Left ventricle myocardium inferior (tissue), 1 donor: ENCODE measurements at places on chromosomes 7 and 10.

DNA sequence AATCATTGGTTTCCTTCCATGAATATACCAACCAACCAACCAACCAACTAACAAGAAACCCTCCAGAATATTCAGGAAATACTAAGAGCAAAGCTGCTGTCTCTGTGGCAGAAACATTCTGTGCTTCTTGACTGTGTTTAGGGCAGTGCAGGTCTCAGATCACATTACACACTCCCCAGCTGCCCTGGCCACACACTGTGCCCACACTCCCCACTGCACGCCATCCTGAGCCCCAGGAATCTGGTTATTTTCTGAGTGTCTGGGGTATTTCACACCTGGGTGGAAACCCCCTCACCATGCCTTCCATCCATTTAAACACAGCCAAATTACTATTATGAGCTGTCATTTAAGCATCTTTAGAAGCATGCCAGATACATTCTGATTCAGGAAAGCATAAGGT lies 183.7 kb upstream of the ANK3 start:
- DNase-seq, result no peak
- peak overlapping the region; percentile 70 for H3K27ac ChIP-seq
- no peaks in the 10 kb centered on the region for H3K36me3 ChIP-seq
- H3K27me3 ChIP-seq, result no peaks in the 10 kb centered on the region
- H3K4me3 ChIP-seq, result peak overlapping the region; percentile 63

DNA sequence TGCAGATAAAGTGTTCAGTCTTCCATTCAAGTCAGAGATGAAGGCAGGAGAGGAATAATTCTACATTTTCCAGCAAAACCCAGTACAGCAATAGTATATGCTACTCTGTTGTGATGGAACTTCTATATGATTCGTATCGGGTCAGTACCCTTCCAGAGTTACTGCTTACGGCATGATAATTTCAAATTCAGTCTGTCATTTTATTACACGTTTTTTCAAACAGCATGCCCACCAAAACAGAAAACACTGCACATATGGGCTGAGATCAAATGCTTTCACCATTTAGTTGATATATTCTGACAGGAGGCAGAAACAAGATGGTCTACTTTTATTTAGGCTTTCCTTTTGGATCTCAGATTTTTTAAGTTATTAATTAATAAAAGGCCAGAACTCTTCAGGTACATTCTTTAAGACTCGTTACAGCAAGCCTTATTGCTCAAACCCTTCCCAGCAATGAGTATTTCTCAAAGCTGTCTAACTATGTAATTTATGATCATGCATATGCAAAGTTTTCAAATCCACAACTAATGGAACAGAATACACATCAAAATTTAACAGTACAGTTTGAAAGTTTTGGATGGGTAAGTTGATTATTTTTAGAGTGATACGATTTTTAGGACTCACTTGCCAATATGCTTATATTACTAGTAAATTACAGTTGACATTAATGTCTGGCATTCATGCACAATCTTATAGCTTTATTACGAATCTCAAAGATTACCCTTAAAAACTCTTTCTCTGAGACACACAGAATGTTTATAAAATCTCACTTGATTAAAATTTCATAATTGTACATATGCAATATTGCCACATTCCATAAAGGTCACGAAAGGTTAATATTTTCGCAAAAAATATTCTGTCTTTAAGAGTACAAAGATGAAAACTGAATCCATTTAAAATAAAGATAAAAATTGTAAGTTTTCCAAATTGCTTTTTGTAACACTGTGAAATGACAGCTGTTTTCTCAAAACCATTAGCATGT lies 91.0 kb downstream of the ANK3 start:
- H3K27ac ChIP-seq, result peak overlapping the region; percentile 88
- DNase-seq, result no peak
- H3K27me3 ChIP-seq, result no peaks in the 10 kb centered on the region
- peak overlapping the region; percentile 66 for H3K4me3 ChIP-seq
- H3K36me3 ChIP-seq, result no peaks in the 10 kb centered on the region

DNA sequence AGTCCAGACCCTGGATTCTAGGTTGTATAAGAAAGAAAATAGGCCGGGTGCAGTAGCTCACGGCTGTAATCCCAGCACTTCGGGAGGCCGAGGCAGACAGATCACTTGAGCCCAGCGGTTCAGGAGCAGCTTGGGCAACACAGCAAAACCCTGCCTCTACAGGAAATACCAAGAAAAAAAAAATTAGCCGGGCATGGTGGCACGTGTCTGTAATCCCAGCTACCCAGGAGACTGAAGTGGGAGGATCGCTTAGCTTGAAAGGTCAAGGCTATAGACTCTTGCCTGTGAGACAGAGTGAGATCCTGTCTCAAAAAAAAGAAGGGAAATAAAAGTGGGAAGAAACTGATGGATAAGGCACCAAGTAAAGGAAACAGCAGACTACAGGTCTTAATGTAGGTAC lies 287.9 kb upstream of the KLF14 start:
- peaks cover 77% of the 10 kb centered on the region for H3K4me1 ChIP-seq
- H3K36me3 ChIP-seq, result peaks cover 10% of the 10 kb centered on the region
- no peaks in the 10 kb centered on the region for H3K27me3 ChIP-seq

GRCh38 chr10:103812432-103812831 lies 42.9 kb downstream of the SH3PXD2A start:
- no peaks in the 10 kb centered on the region for H3K36me3 ChIP-seq
- no peaks in the 10 kb centered on the region for H3K27me3 ChIP-seq
- peaks cover 57% of the 10 kb centered on the region for H3K4me1 ChIP-seq

GRCh38 chr7:13920053-13920697 lies 69.3 kb downstream of the ETV1 start:
- H3K4me3 ChIP-seq, result no peak overlapping the region
- H3K36me3 ChIP-seq, result no peaks in the 10 kb centered on the region
- no peak for DNase-seq
- peak overlapping the region; percentile 45 for H3K27ac ChIP-seq
- peaks cover 9% of the 10 kb centered on the region for H3K4me1 ChIP-seq

- no peak overlapping the region for H3K27ac ChIP-seq
- no peaks in the 10 kb centered on the region for H3K27me3 ChIP-seq
- no peak overlapping the region for H3K4me3 ChIP-seq
- no peaks in the 10 kb centered on the region for H3K4me1 ChIP-seq
Measured at GRCh38 chr7:117970801-117971200, 97.6 kb upstream of the CTTNBP2 start.

DNA sequence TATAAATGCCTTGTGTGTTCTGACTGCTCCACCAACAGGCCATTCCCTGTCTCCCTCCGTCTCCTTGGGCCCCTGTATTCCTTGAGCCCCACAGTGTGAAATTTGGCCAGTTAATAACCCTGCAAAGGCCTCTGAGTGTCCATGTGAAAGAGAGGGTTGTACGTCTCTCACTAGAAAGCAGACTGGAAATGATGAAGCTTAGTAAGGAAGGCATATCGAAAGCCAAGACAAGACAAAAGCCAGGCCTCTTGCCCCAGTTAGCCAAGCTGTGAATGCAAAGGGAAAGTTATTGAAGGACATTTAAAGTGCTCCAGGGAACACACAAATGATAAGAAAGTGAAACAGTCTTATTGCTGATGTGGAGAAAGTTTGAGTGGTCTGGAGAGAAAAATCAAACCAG lies 680.2 kb downstream of the SDK1 start:
- H3K4me3 ChIP-seq, result no peak overlapping the region
- H3K4me1 ChIP-seq, result no peaks in the 10 kb centered on the region
- DNase-seq, result no peak
- H3K36me3 ChIP-seq, result no peaks in the 10 kb centered on the region
- no peaks in the 10 kb centered on the region for H3K27me3 ChIP-seq

DNA sequence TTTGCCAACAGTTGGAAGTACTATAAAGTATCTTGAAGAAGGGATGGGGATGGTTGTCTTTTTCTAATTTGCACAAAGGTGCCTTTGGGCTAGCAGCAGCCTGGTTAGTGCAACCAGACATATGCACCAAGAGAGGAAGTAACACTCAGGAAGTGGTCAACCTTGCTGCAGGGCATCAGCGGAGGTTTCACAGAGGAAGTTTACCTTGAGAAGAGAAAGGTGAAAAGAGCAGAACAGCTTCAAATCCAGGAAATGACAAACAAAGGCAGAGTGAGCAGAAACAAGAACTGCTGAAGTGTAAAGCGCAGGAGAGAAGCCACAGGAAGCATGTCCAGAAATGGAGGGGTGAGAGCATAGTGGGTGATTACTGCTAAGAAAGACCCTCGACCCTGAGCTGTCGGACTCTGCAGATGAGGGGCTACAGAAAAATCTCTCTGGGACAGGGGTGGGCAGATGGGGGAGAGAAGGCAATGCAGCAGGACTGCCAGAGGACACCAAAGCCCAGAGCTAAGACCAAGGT lies 66.9 kb downstream of the STK17A start:
- H3K36me3 ChIP-seq, result no peaks in the 10 kb centered on the region
- H3K4me1 ChIP-seq, result peaks cover 75% of the 10 kb centered on the region
- H3K27me3 ChIP-seq, result no peaks in the 10 kb centered on the region
- H3K27ac ChIP-seq, result peak overlapping the region; percentile 93

DNA sequence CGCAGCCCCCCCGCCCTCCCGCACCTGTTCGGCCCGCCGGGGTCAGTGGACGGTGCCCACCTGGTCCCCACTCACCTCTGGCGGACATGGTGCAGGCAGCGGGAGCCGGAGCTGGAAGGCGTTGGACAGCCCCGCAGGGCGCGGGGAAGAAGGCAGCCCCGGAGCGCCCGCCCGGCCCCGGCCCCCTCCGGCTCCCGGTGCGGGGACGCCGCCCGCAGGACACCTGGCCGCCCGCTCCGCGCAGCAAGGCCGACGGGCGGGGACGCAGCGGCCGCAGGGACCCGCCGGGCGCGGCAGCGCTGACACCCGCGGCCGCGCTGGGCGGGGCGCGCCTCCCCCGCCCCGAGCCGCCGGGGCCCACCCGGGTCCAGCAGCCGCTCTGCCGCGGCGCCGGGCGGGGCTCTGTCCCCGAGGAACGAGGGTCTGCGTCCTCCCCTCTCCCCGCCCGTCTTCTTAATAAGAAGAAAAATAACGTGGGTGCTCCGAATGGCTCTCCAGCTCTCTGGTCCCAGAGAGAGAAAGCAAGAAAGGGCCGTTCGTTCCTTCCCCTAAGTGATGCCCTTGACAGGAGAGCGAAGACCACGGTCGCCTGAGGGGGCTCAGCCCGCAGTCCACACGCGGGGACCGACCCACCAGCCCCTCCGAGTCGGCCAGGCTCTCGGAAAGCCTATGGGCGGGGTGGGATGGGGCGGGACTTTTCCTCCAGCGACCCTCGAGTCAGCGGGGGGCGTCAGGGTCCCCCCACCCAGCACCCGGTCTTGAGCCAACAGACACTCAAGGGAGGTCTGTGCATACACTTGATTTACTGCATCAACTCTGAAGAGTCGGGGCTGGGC lies 53.4 kb upstream of the FHIP2A start:
- peak overlapping the region; percentile 93 for H3K27ac ChIP-seq
- no peaks in the 10 kb centered on the region for H3K36me3 ChIP-seq
- peak overlapping the region; percentile 85 for H3K4me3 ChIP-seq

DNA sequence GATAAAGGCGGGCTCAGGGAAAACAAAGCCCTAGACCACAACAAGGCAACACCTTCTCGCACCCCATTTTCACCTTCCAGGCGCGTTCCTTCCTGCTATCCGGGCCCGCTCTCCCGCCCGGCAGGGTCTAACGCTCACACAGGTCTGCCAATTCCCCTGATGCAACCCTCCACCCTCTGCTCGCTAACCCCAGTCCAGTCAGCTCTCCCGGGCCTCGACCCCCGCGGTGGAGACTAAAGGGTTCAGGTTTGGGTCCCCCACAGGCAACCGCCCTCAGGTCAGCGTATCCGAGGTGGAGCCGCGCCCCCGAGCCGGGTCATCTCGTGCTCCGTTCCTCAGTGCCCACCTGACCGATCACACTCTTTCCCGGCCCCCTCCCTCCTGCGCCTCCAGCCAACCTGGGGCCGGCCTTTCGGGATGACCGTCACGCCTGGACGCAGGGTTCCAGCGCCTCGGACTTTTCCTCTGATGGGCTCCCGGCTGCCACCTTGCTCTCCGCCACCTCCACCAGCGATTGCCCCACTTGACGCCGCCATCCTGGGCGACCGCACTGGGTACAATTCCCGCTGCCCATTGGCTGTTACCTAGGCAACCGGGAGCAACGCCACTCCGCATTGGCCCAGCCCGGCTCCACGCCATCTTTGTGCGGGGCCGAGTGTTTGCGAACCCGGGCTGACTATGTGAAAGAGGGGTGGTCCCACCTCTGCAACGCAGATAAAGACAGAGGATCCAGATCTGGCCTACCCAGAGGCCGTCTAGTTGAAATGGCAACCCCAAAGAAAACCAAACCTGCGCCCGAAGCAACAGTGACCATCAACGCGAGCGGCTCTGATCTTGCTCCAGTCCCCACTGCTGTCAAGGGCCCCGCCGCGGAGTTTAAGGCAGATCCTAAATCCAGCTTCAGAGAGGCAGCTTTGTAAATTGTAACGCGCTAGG lies at the start of gene MORN4:
MORN4 (minus strand) TSS at position 552 of the 936 bp plus-strand sequence. CDS start 13,847 bp downstream, outside the sequence.
- no peaks in the 10 kb centered on the region for H3K27me3 ChIP-seq
- H3K36me3 ChIP-seq, result no peaks in the 10 kb centered on the region
- peak within 1 kb of the TSS; percentile 83 for H3K27ac ChIP-seq

DNA sequence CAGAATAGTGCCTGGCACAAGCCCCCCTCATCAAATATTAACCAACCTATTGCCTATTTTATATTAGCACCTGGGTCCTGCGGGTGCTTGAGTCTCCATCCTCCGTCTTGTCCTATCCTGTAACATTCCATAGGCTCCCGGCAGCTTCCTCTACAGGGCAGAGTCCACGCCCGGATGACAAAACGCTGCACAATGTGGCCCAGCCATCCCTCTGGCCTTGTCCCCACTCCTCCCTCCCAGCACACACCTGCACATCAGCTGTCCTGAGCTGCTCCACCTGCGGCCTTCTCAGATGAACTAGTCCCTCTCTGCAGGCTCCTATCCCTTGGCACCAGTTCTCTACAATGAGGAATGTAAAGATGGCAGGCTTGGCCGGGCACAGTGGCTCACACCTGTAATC lies 153.5 kb upstream of the PDE1C start:
- no peak overlapping the region for H3K27ac ChIP-seq
- DNase-seq, result no peak
- H3K4me1 ChIP-seq, result no peaks in the 10 kb centered on the region
- H3K36me3 ChIP-seq, result no peaks in the 10 kb centered on the region
- H3K4me3 ChIP-seq, result no peak overlapping the region

DNA sequence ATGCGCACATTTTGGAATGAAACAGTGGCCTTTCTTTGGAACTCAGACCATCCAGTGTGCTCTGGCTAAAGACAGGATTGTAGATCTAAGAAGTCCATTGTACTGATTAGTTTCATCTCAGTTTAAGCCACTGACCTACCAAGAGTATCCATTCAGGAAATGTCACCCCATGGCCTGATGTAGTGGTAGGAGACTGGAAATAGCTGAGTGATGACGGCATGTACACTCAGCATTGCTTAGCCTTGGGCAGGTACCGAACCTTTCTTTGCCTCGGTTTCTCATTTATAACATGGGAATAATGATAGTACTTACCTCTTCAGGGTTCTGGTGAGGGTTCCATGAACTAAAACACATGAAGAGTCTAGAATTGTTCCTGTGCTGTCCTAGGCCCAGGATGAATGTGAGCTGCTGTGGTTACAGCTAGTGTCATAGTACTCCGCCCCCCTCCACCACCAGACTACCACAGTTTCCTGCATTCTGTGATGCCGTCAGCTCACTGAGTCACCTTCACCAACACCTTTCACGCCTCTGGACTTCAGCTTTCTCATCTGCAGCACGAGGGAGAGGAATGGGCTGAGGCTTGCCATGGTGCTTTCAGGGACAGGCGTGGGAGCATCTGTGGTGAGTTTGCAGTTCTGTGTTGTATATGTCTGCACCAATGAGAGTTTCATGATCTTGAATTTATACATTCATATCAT lies 484.0 kb upstream of the GALNT17 start:
- H3K4me1 ChIP-seq, result no peaks in the 10 kb centered on the region
- no peak for DNase-seq
- H3K36me3 ChIP-seq, result no peaks in the 10 kb centered on the region
- H3K27ac ChIP-seq, result no peak overlapping the region
- H3K4me3 ChIP-seq, result no peak overlapping the region
- H3K27me3 ChIP-seq, result no peaks in the 10 kb centered on the region
